ENCODE measurements at places on chromosomes 3 and 15.

DNA sequence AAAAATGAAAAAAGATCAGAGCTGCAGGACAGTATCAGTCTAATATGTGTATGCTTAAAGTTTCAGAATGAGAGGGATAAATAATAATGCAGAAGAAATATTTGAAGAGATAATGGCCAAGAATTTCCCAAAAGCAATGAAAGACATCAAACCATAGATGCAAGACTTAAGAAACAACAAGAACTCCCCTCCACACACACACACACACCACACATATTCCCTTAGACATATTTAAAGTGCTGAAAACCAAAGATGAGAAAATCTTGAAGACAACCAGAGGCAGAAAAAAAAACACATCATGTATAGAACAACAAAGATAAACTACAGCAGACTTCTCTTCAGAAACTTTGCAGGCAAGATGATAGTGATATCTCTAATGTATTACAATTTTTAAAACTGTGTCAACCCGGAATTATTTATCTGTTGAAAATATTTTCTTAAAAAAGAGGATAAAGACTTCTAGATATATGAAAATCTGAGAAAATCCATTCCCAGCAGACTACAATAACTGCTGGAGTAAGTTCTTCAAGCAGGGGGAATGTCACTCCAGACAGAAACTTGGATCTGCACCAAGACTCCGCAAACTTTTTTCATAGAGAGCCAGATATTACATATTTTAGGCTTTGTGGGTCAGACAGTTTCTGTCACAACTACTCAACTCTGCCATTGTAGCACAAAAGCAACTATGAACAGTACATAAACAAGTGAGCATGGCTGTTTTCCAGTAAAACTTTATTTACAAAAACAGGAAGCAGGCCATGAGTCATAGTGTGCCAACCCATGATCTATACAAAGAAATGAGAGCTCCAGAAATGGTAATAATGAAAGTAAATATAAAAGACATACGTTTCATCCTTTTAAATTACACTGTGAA is 223.4 kb upstream of the CGNL1 start:
- no peak for DNase-seq

DNA sequence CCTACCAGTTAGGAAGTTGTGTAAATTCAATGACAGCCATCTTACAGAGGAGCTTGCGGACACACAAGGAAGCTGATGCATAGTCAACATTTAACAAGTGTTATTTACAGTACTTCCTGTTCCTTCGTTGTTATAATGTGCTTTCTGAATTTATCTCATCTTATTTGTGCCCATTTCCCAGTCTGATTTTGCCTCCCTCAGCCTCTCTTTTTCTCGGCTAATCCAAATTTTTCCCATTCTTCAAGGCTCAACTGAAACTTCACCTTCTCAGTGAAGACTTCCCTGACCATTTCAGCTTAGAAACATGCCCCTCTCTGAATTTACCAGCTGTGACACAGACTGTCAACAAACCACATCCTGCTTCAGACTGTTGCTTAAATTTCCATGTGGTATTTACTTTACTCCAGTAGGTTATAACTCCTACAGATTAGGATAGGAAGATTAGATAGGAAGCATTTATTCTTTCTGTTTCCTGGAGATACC is 55.7 kb upstream of the CP start:
- no peak for DNase-seq

DNA sequence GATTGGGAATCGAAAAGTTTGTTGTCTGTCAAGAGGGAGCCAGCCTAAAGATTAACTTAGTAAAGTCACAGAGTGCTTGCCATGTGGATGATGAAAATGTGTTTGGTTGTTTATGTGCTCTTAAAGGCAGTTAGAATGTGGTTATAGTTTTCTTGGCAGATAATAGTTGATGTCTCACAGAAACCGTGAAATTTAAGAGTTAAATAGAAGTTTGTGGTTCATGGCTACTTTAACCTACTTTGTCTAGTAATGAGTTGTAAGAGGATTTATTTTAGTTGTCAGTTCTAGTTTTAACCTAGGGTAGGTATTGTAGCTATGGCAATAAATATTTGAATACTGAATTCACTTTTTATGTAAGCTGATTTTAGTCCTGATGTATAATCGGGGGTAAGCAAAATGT is 36.4 kb upstream of the EIF3J start:
- no peak for DNase-seq

DNA sequence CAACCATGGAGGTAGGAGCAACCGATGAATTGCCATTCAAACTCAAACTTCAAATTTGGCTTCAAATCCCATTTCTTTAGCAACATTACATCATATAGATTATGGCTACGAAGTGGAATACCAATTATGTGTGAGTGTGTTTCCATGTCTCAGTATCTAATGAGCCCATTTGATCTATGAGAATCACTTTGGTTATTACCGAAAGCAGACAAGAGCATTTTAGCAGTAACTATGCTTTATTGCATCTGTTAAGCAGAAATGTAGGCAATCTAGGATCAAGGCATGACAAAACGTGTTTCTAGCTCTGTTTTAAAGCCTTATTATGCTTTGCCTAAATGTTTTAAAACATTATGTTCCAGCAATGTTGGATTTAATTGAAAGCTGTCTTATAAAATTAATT is 581.9 kb upstream of the TGFBR2 start:
- DNase-seq: no peak

DNA sequence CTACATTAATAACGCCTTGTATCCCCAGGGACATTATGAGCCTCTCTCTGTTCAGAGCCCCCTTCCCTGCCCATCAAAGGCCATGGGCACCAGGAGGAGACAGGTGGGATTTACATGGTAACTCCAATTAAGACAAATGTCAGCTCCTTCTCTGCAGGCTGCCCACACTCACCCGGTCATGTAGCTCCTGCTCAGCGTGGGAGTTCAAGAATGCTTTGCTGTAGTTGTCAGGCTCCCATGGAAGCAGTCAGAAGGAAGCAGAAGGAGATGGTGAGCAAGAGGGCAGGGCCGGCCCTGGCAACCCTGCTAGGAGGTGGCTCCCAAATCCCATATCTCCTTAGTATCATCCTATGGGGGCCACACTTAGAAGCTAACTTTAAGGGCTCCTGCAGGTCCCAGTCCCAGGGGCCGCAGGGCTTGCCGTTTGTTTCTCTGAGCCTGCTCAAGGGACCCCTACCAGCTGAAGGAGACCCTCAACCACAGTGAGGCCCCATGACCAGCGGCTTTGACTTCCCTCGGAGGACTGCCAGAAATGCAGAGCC is 218.4 kb upstream of the TLE3 start:
- no peak for DNase-seq

GRCh38 chr3:55719508-55719907 is 232.4 kb upstream of the WNT5A start:
- no peak for DNase-seq

DNA sequence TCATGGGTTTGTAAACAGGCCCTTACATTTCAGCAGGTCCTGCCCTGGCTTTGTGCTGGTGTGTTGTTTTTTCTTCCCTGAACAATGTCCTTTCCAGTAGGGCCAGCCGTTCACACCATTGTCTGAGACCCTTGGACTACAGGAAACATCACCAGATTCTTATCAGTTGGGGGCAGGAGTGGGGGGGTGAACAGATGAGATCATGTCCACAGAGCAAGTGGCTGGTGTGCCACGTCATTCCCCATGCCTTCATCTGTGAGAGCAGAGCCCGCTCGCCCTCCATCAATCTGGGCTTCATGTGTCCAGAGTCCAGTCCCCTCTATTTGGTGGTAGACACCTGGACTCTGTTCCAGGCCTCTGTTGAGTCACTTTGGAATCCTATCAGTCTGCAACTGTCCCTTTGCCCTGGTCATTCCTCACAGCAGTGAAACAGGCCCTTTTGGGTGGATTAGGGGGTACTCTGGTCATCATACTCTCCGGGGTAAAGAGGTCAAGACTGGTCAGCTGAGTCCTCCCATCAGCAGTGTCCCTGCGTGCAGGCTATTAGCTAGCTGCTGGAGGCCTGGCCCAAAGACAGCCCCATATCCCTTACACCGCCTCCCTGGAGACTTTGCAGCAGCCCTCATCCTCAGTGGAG is 15.0 kb downstream of the SEMA3G start:
- no peak for DNase-seq

DNA sequence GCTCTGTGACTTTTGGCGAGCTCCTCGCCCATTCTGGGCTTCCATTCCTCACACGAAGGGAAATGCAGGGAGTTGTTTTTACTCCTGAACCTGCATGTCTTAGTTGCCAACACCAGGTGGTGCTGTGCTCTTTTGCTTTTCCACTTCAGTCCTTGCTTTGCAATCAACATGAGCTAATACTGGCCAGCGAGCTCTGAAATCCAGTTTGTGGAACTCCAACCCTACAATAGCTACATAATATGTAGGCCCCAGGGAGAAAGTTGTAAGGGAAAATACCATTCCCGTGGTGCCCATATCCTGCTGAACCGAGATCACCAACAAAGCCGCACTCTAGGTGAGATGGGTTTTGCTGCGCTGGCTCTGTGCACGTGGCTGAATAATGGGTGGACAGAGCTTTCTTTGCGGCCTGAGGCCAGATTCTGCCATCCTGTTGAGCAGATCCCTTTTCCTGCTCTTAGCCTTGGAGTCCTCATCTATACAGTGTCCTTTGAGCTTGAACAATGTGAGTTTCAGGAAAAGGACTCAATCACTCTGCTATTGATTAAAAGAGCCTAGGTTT is 25.0 kb downstream of the LSM3 start:
- peak; percentile 88 for DNase-seq

DNA sequence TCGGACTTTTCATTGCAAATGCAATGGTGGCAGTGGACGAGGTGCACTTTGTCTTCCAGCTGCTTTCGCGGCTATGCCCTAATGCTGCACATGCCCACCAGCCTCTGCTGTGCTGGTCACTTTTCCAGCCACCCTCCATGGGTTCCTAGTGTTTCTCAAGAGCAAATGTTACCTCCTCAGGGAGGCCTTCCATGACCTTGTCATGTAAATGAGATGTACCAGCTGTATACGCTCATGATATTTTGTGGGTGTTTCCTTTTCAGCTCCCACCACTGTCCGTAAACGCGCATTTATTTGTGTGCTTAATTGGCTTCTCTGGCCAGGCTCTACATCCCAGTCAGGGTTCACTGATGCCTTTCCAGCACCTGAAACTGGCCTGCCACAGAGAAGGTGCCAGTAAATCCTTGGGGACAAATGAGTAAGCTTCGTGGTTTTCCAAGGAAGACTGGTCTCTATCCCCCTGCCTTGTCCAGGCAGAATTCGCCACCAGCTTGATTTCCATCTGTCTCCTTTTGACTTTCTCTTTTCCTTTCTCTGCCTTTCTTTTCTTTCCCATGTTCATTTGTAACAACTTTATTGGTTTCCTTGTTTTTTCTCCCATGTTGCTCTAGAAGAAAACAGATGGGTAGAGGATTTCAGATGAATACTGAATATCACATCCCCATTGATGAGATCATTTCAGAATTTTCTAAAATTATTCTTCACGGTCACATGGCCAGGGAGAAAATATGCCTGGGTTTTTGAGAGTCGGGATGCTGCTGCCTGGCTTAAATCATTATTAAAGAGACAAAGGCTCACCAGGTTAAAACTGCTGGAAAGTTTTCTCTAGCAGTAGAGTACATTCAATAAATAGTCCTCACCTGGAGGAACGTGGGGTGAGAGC is 82.5 kb downstream of the CHST2 start:
- DNase-seq: no peak

DNA sequence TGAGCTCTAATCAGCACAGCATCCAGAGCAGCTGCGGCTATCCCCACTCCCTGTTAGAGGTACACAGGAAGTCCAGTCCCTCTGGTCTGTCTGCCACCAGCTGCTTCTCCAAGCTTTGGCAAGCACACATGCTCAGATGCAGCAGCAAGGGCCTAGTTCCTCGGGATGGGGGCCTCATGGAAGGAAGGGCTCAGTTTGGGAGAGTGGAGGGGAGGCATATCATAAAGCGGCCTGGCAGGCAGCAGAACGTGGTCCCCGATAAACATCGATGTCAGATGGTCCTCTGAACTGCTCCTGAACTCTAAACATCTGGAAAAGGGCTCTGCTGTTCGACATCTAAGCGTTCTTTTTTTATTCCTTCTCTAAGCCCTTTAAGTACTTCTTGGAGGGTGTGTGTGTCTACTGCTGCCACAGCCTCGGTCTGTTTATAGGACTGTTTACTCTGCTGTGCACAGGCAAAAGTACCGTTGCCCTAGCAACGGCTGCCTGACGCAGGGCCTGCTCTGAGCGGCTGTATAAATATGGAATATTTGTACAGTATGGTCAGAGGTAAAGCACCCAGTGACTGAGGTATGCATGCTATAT is 74.6 kb downstream of the PRICKLE2 start:
- no peak for DNase-seq

- no peak for DNase-seq
These were observed 4.9 kb upstream of the TP63 start for GRCh38 chr3:189626286-189626685.

GRCh38 chr3:105511031-105511430 is 144.3 kb downstream of the ALCAM start:
- no peak for DNase-seq

DNA sequence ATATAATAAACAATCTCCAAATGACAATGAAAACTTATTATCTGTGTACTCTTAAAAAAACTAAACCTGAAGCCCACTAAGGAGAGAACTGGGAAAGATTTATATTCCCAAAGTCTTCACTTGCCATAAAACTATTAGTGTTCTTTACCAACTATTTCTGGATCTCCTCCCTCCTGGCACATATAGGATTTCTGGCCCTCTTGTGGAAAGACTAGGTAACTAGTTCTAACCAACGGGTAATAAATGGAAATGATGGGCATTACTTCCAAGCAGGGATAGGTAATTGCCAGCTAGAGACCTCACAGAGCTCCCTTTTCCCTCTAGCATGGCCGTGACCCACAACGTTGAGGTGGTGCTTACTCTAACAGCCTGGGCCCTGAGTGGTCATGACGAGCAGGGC is 110.1 kb downstream of the DNAH12 start:
- no peak for DNase-seq

- DNase-seq: no peak
These were observed 94.1 kb downstream of the PEX5L start for GRCh38 chr3:179942553-179943075.

GRCh38 chr15:81611679-81612078 is 237.7 kb upstream of the TMC3 start:
- no peak for DNase-seq

GRCh38 chr15:27241943-27242342 is 271.0 kb downstream of the GABRG3 start:
- peak; percentile 61 for DNase-seq

GRCh38 chr15:37124331-37124730 is 24.0 kb upstream of the MEIS2 start:
- DNase-seq: no peak

- DNase-seq: no peak
These were observed 2.8 kb downstream of the GLCE start for GRCh38 chr15:69163141-69163669.

DNA sequence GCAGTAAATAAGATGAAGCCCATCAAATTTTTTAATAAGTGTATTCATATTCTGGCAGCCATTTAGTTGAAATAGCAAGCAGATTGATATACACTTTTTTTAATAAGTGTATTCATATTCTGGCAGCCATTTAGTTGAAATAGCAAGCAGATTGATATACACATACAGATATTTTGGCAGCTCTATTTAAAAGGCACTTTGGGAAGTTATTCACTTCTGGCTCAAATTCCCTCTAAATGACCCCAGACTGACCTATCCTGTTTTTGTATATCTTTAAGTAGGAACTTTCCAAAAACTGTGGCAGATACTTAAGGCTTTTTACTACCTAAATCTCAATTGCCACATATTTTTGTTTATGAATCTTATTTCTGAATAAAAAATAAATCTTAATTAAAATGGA is 122.3 kb downstream of the PLD1 start:
- no peak for DNase-seq

Data from endodermal cell (in vitro differentiated cells).